ENCODE measurements at places on chromosomes 7 and 10.
A peak's percentile ranks its signal among the peaks of the same experiment; 100 is the strongest.

- DNase-seq, result no peak
Observed at GRCh38 chr10:30847199-30847598, 184.5 kb downstream of the ZNF438 start.

DNA sequence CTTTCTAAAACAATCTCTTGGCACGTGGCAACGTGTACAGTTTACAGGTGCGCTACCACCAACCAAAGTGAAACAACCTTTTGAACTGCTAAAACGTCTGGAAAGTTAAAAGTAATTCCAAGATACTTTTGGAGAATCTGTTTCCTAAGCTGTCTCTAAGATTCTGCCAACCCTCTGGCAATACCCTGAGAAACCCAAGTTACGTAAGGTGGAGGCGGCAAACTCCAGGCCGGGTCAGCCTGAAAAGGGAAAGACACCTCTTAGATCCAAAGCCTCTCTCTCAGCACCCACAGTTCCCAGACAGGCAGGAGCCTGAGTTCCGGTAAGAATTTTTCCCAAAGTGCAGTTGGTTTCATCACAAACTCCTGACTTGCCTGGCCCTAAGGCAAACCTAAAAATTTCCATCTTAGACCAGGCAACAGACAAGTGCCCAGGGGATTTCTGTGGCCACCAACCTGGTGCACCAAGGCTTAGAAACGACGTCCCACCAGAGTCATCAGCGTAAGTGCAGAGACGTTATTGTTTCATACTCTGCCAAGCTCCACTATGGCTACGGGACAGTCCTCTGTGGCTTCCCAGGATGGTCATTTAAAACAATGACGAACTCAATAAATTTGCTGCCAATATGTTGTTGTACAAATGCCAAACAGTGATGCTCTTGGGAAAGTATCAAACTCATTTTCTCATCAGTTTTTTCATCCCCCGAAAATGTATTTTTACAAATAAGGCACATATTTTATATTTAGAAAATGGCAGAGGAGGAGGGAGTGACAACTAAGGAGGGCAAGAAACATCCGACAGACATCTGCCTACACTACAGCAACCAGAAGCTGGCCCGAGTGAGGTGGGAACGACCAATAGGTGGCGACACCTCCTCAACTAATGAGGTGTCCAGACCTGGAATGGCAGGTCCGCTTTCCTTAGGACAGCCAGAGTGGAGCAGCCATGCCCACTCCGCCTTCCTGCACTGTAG is 205.8 kb upstream of the FRMD4A start:
- DNase-seq, result peak; percentile 37

- DNase-seq, result no peak
Observed at GRCh38 chr7:31421607-31422006, 81.1 kb upstream of the NEUROD6 start.

- DNase-seq, result no peak
Observed at GRCh38 chr10:127909716-127910463, 3.0 kb downstream of the PTPRE start.

DNA sequence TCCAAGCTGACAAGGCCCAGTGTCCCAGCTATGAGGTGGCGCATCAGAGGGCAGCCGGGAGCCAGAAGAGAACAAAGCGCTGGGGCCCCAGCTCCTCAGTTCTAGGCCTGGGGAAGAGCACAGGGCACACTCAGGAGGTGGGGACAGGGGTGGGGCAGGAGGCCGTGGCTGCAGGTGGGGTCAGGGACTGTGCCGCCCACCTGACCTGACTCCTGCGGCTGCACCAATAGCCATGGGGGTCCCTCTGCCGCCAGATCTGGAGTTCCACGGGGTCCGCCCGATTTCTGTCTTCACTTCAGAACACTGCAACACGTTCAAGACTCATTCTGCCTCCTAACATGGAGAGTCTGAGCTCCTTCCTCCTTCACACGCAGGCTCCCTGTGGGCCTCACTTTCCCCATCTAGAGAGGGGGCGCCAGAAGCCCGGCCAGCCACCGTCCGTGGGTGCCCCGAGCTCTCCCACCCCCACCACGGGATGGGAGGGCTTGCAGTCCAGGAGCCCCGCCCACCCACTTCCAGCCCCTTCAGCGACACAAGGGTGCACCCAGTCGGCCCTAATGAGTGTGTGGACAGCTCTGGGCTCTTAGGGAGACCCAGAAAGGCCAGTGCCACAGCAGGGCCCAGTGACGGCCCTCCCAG is 278.3 kb downstream of the MAD1L1 start:
- no peak for DNase-seq

- no peak for DNase-seq
Observed at GRCh38 chr10:13404791-13405190, 56.7 kb upstream of the SEPHS1 start.

- DNase-seq, result no peak
Observed at GRCh38 chr10:70890917-70891431, 2.6 kb upstream of the PCBD1 start.

- no peak for DNase-seq
Observed at GRCh38 chr7:20351901-20352300, 21.2 kb downstream of the ITGB8 start.

DNA sequence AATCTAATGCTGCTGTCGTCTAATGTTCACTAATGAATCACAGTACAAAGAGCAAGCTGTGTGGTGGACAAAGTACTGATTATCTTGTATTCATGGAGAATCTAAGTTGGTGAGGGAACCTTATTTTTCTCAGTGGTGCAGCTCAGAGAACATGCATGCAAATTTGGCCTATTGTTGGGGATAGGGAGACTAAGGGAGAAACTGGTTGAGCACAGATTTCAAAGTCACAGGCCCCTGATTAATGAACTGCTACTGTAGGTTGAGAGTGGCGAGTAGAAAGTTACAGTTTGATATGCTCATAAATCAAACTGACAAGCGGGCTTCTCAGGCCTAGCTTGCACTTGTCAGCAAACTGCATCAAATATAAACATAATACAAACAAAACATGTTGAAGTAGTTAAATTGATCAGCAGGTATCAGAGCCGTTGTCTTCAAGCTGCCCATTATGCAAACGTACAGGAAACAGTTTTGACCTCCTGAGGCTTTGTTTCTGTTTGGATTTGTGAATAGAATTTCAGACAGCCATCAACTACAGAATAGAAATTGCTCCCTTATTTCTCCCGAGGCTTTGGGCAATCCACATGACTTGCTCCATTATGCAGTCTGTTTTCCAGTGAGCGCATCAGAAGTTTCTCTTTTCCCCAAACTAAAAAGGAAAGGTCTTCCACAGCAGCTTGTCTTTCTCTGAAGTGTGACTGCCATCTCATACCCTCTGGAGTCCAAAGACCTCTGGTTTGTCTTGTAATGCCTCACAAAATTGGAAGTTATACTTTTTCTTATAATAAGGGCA is 215.8 kb downstream of the FOXP2 start:
- no peak for DNase-seq

DNA sequence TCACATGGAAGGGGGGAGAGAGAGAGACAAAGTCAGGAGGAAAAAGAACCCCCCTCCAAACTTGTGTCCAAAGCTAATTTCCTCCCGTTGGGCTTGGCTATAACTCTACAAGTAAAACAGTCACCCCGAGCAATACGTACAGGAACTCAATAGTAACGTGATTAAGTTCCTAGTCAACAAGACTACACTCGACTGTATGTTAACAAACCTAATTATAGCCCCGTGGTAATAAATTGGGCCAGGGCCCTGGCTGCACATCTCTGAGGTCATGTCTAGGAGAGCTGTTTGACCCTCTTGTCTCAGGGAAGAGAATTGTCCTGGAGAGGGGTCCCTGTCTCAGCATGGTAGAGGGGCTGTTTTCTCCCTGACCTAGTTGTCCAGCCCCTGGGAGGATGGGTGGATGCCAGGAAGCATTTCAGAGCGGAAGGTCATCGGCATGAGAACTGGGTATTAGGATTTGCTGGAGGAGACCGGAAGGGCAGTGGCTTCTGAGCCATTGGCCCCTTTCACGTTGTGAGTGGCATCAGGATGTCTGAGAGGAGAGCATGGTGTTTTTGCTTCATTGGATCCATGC is 60.2 kb upstream of the COMTD1 start:
- DNase-seq, result no peak

DNA sequence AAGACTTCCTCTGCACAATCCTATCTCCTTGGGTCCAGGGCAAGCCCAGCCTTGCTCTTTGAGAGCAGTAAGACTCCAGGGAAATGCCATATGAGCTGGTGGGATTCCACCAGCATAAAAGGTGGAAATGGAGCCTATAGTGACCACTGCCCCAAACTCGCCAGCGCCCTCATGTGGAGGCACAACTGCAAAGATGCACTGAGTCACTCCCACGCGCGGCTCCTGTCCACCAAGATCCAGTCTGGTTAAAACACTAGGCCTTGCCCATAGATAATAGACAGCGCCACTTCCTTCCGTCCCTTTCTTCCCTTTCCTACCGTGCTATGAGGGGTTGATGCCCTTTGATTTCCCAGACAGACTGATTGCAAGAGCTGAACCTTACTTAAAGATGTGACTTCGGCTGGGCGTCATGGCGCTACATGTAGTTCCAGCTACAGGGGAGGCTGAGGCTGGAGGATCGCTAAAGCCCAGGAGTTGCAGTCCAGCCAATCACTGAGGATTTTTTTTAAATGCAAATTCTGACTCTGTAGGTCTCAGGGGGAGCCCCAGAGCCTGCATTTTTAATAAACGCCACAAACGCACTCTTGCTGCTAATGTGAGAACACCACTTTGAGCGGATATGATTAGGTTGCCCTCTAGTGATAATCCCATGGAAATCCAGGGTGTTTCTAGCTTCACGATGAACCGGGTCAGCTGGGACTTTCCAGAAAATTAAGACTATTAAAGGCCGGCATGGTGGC is 136.5 kb downstream of the EPC1 start:
- DNase-seq, result no peak

DNA sequence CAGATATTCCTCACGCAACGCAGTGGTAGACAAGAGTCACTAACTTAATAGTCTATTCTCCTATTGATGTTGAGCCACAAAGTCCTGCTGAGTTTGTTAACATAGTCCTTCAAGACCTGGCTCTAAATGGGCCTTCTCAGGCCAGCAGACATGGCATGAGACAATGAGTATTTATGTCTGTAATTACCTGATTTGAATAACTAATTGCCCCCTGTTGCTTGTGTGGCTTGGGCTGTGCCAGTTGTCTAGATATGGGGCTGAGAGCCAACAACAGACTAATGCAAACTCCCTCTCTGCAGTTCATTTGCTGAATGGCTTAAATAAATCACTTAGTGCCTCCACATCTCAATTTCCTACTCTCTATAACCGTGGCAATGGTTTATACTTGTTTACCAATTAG is 65.5 kb upstream of the VWC2 start:
- no peak for DNase-seq

GRCh38 chr7:133941496-133941895 is 185.6 kb upstream of the LRGUK start:
- DNase-seq, result no peak

- DNase-seq, result no peak
Observed at GRCh38 chr10:104440221-104440620, 86.6 kb downstream of the CFAP58 start.
